Activated CD4-positive, alpha-beta T cell treated with anti-CD3 and anti-CD28 coated beads for 36 hours (primary cell): ENCODE measurements at places on chromosomes 11 and 22. TPM values are rescaled to one million over a fixed set of nuclear protein-coding genes. Genes with fewer than 3 reads are reported as not detected.

- peaks cover 41% of the 10 kb centered on the region for H3K27me3 ChIP-seq
- H3K4me1 ChIP-seq = peaks cover 7% of the 10 kb centered on the region
- DNase-seq = peak; percentile 80
- no peak overlapping the region for H3K27ac ChIP-seq
Observed at GRCh38 chr22:37330200-37331033, 48.1 kb downstream of the CYTH4 start.

DNA sequence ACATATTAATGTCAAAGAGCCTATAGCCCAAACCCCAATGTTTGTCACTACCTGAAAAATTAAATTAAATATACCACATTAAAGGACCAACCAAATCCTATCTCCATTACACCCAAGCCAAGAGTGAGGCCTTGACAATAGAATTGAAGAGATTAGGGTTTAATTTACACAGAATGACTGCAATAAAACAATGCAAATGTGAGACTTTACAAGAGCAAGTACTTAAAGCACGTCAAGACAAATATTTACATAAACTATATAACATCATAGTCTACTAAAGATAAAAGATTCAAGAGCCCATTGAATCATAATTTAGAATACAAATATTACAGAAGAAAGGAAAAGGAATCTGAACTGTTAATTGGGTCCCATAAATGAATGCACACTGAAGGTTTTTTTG, 85.6 kb downstream of the CADM1 start:
- no peak for DNase-seq
- H3K4me1 ChIP-seq = no peaks in the 10 kb centered on the region
- H3K4me3 ChIP-seq = no peak overlapping the region
- no peaks in the 10 kb centered on the region for H3K36me3 ChIP-seq
- no peaks in the 10 kb centered on the region for H3K27me3 ChIP-seq

PPARA gene
- total RNA-seq = 6.2 TPM

SCGB1D4 gene
- total RNA-seq = not detected

GAB4 gene
- not detected for total RNA-seq

FXYD2 gene
- total RNA-seq = 1.1 TPM

DNA sequence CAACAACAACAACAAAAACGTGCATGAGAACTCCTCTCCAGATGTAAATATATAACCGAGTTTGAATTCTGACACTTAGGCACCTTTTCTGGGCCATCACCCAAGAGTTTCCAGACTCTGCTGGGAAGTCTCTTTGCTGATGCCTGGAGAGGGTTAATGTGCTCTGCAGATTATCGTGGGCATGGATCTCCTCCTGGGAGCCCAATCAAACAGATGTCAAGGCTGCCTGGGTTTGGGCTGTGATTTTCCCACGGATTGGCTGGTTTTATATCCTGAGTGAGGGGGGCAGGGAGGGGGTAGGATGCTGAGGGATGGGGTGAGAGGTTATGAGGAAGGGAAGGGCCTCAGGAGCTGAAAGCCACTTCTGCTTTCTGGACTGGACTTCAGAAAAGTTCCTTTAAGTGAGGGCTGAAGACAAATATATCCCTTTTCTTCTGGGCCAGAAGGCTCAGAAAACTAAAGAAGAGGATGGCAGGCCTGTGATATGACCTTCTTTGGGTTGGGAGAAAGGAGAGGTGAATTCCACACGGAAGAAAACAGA, 4.2 kb downstream of the ELF5 start:
- H3K4me3 ChIP-seq = no peak overlapping the region
- DNase-seq = no peak
- H3K4me1 ChIP-seq = no peaks in the 10 kb centered on the region
- H3K36me3 ChIP-seq = no peaks in the 10 kb centered on the region

- no peaks in the 10 kb centered on the region for H3K27me3 ChIP-seq
- DNase-seq = no peak
- H3K4me1 ChIP-seq = peaks cover 2% of the 10 kb centered on the region
- no peak overlapping the region for H3K4me3 ChIP-seq
Observed at GRCh38 chr11:46547579-46547978, 46.2 kb downstream of the AMBRA1 start.

- H3K4me1 ChIP-seq = peaks cover 87% of the 10 kb centered on the region
- no peaks in the 10 kb centered on the region for H3K27me3 ChIP-seq
- DNase-seq = peak; percentile 71
- H3K27ac ChIP-seq = peak overlapping the region; percentile 84
Observed at GRCh38 chr11:60991457-60991856, 20.0 kb downstream of the CD6 start.

DNA sequence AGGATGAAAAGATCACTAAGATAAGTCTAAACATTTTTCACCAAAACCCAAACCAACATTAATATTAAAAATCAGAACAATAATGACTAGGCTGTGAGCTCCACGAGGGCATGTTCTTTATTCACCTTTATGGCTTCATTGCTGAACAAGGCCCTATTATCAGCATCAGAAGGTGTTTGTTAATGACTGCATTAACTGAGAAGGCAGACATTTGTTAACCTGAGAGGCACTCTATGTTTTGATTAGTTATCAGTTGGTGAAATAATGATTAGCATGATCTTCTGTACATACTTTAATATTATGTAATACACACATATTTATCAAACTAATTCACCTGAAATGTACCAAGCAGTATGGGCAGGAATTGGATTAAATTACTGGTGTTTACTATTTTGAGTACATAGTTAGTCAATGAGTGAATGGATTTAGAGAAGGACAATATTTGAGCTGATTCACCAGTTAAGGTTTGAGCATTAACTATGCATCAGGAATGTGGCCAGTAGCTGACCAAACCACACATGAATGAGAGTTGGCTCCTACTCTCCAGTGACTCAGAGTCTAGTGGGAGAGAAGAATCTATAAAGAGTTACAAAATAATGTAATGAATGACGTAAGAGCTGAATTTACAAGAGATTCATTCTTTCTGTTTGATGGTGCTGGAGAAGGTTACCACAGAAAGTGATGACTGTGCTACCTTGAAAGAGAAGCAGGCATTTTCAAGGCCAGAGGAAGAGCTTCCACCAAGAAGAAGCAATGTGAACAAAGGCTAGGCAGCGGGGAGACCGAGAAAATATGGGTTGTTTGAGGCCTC, 6.7 kb downstream of the IL18 start:
- peaks cover 4% of the 10 kb centered on the region for H3K4me1 ChIP-seq
- DNase-seq = no peak
- H3K36me3 ChIP-seq = no peaks in the 10 kb centered on the region
- no peak overlapping the region for H3K27ac ChIP-seq

GRCh38 chr22:24030186-24030702, 19.1 kb downstream of the CABIN1 start:
- DNase-seq = no peak
- no peak overlapping the region for H3K4me3 ChIP-seq
- peaks cover 32% of the 10 kb centered on the region for H3K36me3 ChIP-seq
- no peak overlapping the region for H3K27ac ChIP-seq
- peaks cover 46% of the 10 kb centered on the region for H3K4me1 ChIP-seq

GRCh38 chr22:20389288-20389687, 4.7 kb upstream of the ZNF74 start:
- no peak overlapping the region for H3K27ac ChIP-seq
- DNase-seq = no peak
- H3K4me3 ChIP-seq = no peak overlapping the region
- H3K27me3 ChIP-seq = peaks cover under 1% of the 10 kb centered on the region

DNA sequence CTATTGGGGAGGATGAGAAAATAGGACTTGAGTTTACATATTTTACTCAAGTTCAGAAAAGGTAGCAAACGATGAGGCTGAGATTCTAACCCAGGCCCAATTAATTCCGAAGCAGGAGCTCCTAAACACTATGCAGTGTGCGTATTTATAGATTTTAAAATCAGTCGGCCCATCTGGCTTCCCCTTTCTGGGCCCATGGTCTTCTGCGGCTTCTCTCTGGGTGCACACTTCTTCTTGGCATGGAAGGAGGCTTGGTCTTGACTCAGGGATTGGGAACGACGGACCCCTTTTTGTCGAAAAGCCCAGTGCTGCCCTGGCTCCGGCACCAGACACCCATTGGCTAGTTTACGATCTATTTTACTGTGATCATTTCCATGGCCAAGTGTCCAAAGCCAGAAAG, 1433.8 kb downstream of the BRD1 start:
- no peak for DNase-seq
- no peaks in the 10 kb centered on the region for H3K4me1 ChIP-seq
- H3K36me3 ChIP-seq = no peaks in the 10 kb centered on the region
- H3K4me3 ChIP-seq = no peak overlapping the region
- peaks cover 2% of the 10 kb centered on the region for H3K27me3 ChIP-seq
- H3K27ac ChIP-seq = no peak overlapping the region

DNA sequence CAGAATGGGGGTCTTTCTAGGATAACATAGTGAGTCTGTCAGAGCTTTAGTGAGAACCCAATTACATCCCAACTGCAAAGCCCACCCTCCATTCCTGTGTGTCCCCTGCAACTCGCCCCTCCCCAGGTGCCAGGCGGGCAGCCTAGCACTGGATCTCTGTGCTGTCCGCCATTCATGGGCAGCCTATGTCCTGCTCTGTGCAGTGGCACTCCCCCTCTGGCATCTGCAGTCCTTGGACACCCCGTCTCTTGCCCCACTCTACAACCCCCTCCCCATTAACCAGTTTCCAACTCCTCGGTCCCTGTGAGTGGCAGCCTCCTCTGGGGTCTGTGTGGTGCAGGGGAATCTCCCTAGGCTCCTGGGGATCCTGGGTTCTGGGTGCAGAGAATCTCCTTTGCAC, 37.0 kb downstream of the MYO7A start:
- H3K36me3 ChIP-seq = no peaks in the 10 kb centered on the region
- H3K27ac ChIP-seq = no peak overlapping the region
- no peak overlapping the region for H3K4me3 ChIP-seq
